Ovary (tissue), 10 donors: ENCODE measurements at places on chromosomes 1 and 21.

DNA sequence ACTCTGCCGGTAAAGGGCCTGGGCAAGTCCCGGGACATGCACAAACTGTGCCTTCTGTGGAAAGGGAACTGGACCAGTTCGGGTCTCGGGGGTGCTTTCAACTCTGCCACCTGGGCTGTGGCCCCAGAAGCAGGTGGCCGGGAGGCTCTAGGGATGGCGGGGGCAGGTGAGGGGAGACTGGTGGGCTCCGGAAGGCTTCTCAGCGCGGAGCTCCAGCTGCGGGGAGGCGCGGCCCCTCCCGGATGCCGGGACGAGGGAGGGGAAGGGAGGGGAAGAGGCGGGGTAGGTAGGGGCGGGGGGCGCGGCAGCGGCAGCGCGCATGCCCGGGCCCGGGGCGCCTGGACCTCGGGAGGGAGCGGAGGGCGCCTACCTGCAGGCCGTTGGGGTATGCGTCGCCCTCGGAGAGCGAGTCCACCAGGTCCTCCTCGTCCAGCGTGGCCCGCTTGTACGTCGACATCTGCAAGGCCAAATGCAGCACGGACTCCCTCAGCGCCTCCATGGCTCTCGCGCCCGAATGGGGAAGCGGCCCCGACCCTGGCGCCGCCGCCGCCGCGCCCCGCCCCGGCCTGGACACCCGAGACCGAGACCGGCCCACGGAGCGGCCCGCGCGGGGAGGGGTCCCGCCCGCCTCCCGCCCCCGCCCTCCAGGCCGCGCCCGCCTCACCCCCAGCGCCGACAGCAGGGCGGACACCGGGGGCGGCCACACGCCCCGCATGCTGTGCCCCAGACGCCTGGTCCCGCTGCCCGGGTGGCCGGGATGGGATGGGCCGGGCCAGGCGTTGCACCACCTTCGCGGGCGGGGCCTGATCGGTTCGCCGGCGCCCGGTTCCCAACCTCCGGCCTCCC is at the start of gene ECE1:
ECE1 (minus strand) TSS at position 764 of the 846 bp plus-strand sequence; CDS start at position 715, 49 bp downstream.
- DNase-seq, result no peak

DNA sequence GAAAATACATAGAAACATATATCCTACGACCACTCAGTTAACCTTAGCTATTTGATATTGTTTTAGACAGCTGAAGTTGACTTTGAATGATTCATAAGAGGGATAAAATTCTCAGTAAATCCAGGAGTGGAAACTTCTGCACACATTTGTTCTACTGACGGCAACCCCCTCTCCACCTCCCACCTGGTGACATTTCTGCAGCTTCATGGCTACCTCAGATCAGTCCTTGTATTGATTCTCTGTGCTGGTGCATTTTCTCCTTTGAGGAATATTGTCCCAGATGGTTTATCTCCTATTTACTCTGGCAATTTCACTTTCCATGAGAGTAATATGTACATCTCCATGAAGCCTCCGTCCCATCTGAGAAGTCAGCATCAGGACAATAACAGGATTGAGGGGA is 57.7 kb upstream of the COA6 start:
- no peak for DNase-seq

- no peak for DNase-seq
Observed at GRCh38 chr21:37087188-37087587, 14.1 kb downstream of the TTC3 start.

GRCh38 chr1:103514920-103515503 is 10.5 kb upstream of the RNPC3 start:
- DNase-seq, result no peak

- DNase-seq, result no peak
Observed at GRCh38 chr1:21165646-21166045, 11.1 kb downstream of the EIF4G3 start.

GRCh38 chr1:158117854-158118704 is 62.6 kb upstream of the CD1D start:
- DNase-seq, result peak; percentile 69

DNA sequence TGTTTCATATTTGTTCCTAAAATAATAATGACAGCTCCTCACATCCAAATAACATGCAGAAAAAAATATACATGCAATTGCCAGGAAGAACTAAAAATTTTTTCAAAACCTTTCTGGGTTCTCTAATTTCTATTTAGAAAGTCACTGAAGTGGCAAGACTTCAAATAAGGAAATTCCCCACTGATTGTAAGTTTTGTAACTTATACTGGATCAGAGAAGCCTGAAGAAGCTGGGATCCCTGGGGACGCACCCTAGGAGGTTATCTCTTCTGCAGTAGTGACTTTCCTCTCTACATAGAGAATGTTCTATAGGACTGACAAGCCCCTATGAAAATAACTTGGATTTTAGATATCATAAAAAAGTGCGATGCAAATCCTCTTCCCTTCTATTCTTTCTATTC is 182.6 kb downstream of the MRPL39 start:
- DNase-seq, result no peak

GRCh38 chr21:46033410-46034400 is 52.1 kb downstream of the COL6A1 start:
- no peak for DNase-seq

DNA sequence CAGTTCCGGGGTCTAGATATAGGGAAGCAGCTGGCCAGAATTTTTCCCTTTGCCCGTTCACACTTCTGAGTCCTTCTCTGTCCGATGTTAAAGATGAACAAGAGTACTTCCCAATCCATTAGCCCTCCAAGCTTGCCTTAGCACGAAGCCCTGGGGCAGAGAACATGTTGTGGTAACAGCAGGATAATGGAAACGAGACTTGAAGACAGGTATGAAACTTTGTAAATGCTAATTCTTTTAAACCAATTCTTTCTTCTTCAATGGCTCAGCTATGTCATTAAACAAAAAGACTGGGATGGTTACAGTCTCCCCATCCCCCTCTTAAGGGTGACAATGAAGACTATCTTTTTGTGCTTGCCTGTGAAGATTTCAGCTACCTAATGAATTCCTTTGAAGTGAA is 218.5 kb downstream of the PLA2G4A start:
- DNase-seq, result no peak

DNA sequence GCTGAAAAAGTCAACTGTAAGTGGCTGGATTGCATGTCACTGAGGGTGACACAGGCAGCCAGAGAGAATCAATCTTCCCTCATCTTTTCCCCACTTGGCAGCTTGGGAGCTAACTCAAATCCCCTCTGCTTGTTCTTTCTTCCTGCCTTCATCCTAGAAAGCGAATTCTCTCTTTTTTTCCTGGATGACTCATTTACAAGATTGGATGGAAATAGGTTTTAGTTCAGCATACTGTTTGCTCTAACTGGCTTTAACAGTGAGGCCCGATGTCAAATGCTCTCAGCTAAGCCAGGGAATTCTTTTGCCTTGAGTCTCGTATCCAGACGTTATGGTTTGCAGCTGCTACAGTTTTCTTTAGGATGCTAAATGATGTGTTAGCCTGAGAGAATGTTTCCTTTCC is 72.7 kb downstream of the HUNK start:
- DNase-seq, result no peak

DNA sequence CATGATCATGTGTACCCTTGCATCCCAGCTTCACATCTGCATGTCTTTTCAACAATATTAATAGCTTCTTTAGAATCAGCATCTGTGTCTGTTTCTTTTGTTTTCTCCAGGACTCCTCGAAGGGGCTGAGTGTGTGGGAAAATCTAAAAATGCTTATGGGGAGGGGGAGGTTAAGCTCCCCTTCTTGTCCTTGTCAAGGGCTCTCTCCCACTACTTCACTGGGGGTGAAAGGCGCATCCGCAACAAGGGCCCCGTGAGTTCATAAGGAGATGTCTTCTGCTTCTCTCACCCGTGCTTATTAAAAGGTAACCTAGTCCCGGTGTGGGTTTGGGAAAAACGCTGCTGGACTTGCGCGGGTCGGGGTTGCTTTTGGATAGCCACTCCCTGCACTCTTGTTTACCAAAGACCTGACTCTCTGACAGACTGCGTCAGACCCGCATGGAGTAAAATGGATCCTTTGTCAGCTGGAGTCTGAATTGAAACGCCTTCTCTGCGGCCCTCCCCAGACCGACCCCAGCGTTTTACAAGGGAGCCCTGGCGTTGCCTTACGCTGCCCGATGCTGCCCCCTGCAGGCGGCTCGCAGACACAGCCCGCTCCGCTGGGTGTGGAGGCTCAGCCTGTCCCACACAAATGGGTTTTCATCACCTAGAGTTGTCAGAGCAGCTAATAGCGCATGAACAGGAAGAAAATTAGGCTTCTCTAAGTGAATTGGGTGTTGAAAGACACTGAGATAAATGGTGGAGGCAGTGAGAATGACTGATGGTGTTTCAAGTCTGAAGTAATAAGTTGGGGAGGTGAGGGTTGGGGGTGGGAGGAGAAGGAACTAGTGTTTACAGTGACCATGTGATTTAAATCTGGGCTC is 53.8 kb downstream of the IER5 start:
- peak; percentile 90 for DNase-seq

DNA sequence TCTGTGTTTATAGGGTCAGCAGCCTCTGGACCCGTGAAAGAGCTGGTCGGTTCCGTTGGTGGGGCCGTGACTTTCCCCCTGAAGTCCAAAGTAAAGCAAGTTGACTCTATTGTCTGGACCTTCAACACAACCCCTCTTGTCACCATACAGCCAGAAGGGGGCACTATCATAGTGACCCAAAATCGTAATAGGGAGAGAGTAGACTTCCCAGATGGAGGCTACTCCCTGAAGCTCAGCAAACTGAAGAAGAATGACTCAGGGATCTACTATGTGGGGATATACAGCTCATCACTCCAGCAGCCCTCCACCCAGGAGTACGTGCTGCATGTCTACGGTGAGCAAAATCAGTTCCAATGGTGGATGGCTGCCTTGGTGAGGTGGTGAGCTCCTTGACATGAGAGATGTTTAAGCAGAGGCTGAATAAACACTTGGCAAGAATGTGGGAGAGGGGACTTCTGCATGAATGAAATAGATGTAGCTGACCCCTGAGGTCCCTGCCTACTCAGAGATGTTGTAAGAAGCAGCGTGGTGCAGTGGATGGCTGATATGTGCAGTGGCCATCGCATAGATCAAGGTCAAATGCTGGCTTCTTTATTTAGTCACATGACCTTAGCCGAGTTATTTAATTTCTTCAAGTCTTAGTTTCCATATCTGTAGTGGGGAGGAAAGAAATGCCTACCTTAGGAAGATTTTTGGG is 9.3 kb downstream of the SLAMF7 start:
- DNase-seq, result no peak

DNA sequence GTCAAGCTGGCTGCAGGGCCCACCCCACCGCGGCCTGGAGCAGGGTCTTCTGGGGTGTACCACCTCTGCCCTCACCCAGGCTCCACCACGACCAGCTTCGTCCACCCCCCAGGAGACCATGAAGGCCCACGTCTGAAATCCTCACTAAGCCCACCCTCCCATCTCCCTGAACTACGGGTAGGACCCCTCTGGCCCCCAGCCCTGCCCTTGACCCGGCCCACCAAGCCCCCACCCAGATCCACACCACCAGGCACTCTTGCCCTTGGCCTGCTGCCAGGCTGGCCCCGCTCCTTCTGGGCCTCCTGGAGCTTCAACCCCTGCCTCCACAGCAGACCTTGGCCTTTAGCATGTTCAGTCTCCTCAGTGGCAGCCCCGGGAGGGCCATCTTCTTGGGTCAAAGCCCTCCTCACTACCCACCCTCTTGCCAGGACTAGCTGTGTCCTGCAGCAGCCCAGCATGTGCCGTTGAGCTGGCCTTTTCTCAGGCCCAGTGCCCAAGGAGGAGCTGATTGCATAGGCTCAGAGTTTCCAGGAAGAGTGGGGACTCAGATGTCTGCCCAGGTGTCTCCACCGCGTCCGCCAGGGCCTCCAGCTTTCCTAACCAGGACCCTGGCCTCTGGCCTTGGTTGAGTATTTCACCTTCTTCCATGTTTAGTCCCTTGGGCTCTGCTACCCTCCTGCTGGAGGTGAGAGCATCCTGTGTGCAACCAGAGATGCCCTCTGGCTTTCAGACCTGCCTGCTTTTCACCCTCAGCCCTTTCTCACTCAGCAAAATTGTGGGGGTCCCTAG is 17.7 kb upstream of the SAMD11 start:
- DNase-seq, result peak; percentile 18

- no peak for DNase-seq
Observed at GRCh38 chr1:33014464-33015163, 22.1 kb downstream of the AK2 start.

- no peak for DNase-seq
Observed at GRCh38 chr1:9728451-9729295, 77.1 kb downstream of the PIK3CD start.

- no peak for DNase-seq
Observed at GRCh38 chr1:70586046-70586445, 175.0 kb downstream of the CTH start.

DNA sequence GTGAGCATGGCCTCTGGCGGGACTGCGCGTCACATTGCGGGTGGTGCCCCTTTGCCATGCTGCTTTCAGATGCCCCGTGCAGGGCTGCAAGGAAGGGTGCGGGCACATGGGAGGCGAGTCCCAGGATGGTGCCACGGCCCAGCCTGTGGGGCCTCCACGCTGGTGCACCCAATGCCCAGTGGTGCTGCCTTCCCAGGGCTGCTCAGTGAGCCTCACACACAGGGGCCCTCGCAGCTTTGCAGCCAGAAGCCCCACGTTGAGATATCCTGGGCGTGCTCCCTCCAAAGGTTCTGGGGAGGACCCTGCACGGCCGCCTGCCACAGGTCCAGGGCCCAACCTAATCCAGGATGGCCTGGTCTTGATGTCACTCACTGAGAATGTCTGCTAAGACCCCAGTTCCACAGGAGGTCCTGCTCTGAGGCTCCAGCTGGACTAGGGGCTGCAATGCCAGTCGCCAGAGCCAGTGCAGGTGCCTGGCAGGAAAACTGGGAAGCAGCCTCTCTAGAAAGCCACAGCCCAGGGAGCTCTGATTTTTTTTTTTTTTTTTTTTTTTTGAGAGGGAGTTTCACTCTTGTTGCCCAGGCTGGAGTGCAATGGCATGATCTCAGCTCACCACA is 34.1 kb upstream of the PRSS38 start:
- DNase-seq, result no peak

DNA sequence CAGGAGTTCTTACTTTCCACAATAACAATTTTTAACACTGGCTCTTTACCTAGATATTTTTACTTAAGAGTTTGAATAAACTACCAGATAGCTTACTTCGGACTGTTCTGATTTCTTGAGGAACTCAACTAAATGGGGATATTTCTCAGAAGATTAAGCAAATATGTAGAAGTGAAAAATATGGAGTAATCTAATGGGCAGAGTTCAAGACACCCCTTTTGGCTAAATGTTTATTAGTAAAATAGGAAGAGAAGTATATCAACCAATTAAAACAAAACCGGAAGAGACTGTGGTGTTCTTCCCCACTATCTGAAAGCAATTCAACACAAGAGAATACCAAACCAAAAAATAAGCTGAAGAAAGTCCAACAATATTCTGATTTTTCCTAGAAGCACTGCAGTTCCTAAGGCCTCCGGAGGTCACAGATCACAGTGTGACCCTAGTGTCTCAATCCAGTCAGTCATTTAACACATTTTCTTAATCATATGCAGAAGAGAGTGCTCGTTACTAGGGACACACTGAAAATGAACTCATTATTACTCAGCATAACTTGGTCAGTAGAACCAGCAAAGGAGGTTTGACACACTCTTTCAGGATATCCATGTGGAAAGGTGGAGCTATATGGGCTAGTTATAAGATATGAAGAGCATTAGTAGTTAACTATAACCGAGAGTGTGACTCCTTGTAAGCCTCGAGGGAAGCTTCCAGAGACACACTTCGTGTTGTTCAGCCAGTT is 5.2 kb downstream of the SIPA1L2 start:
- no peak for DNase-seq
